ENCODE measurements at places on chromosomes 3 and 15. TPM values are rescaled to one million over a fixed set of nuclear protein-coding genes. Genes with fewer than 3 reads are reported as not detected.

Gene OSBPL10
- total RNA-seq = 27.7 TPM

Gene CCRL2
- 5.1 TPM for total RNA-seq

Gene CCPG1
- 70.5 TPM for total RNA-seq

Gene DOCK3
- under 0.01 TPM for total RNA-seq

Gene RBPMS2
- total RNA-seq = 0.14 TPM

Gene FEZF2
- not detected for total RNA-seq

Gene SLC28A1
- total RNA-seq = not detected

Gene LAMB2
- 1,289 TPM for total RNA-seq

Gene RTP1
- not detected for total RNA-seq

Gene CTDSPL
- 107 TPM for total RNA-seq

Gene GALNT15
- 175 TPM for total RNA-seq

Gene MESP1
- 0.14 TPM for total RNA-seq

Gene GOLGA6A
- total RNA-seq = not detected

Gene RTP3
- total RNA-seq = not detected

Gene ABHD17C
- 4.6 TPM for total RNA-seq

Gene C2CD4B
- 96.0 TPM for total RNA-seq

Gene FBXW12
- not detected for total RNA-seq

Gene FOXL2
- not detected for total RNA-seq

Gene BCHE
- 20.4 TPM for total RNA-seq

Gene SCAANT1
- total RNA-seq = not detected

Gene ATP13A5
- total RNA-seq = not detected

Gene SETD2
- 51.8 TPM for total RNA-seq

Gene SRGAP3
- total RNA-seq = 3.4 TPM

Gene GOLGA8K
- 0.19 TPM for total RNA-seq

Gene RNF111
- 16.2 TPM for total RNA-seq

Gene CHRM5
- total RNA-seq = not detected

Gene AHSG
- not detected for total RNA-seq

Gene NPAP1
- total RNA-seq = not detected

Gene B2M
- 2,080 TPM for total RNA-seq

Gene GTPBP8
- 49.0 TPM for total RNA-seq

Gene FMN1
- 0.09 TPM for total RNA-seq

Gene MUC4
- not detected for total RNA-seq

Gene C3orf20
- total RNA-seq = not detected

Gene TGM4
- 0.14 TPM for total RNA-seq

Gene CNTN6
- total RNA-seq = not detected
